ENCODE measurements at places on chromosomes 11 and 22.

DNA sequence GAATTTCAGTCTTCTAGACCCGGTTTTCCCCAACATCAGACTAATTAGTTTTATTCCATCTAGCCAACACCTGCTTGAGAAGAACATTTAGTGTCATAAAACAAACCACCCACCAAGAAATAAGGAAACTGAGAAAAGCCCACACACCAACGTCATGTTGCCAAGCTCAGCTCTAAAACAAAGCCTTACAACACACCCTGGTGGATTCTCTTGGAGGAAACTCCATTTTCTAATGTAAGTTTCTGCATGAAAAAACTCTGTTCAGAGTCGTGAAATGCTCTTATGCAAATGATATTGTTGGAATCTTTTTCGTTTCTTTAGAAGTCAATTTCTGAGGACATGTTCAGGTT is 105.0 kb upstream of the RAG2 start:
- DNase-seq: no peak

GRCh38 chr11:119975561-119976152 is 162.3 kb downstream of the TRIM29 start:
- no peak for DNase-seq

DNA sequence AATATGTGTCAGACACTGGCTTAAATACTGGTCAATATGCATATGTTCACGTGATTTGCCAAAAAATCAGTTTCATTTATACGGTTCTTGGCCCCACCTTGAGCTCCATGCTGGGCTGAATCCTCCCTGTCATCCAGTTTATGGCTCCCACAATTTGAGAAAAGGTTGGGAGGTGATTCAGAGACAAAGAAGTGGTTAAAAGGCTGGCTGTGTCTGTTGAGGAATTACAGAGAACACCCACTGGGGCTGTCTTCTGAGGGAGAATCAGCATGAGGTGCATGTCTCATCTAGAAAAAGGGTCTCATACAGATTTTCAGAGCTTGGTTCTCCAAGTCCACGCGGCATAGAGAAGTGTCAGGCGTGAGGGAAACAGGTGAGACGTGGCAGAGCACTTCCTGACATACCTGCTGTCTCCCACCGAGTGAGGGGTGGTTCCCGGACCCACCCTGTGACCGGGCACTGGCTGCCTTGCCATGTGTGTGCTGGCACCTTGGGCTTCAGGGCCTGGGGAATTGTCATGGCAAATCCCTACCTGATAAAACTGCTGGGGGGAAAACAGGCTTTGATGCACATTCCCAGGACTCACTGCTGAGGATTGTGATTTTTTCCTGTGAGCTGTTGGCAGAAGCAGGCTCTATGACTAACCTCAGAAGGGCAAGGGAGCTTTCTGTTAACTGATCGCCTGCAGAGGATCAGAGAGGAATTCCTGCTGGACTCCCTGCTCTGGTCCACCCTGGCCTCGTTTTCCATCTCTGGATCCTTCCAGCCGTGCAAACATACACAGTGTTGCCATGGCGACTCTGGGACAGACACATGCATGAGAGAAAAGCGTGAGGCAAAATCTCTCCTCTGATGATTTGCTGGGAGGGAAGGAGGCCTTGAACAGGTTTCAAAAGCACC is 223.6 kb downstream of the ADAMTS15 start:
- no peak for DNase-seq

DNA sequence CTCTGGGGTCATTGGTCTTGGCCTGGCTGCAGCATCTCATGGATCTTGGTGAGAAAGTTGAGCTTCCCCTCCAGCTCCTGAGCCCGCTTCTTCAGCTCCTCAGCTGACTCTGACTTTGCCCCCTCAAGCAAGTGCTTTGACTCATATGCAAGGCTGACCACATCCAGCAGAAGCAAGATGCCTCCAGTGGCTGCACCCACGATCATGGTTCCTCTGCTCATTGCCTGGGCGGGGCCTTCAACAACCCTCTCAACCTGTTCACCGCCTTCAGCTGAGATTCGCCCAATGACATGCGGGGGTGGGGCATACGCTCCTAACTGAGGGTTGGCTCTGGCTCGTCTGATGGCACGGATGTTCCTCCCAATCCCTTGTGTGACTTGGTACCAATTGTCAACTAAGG is 11.9 kb downstream of the APOL2 start:
- no peak for DNase-seq

DNA sequence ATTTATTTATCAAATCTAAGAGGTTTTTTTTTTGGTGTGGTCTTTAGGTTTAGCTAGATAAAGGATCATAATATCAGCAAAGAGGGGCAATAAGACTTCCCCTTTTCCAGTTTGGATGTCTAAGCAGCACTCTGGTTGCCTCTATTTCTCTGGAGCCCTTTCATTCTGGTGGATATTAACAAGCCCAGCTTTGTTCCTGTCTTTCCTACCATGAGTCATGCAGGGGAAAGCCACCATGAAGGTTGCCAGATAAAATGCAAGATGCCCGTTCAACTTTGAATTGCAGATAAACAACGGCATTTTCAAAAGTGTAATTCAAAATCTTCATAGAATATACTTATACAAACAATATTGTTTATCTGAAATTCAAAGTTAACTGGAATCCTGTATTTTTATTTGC is 143.6 kb downstream of the ADAMTS15 start:
- no peak for DNase-seq

DNA sequence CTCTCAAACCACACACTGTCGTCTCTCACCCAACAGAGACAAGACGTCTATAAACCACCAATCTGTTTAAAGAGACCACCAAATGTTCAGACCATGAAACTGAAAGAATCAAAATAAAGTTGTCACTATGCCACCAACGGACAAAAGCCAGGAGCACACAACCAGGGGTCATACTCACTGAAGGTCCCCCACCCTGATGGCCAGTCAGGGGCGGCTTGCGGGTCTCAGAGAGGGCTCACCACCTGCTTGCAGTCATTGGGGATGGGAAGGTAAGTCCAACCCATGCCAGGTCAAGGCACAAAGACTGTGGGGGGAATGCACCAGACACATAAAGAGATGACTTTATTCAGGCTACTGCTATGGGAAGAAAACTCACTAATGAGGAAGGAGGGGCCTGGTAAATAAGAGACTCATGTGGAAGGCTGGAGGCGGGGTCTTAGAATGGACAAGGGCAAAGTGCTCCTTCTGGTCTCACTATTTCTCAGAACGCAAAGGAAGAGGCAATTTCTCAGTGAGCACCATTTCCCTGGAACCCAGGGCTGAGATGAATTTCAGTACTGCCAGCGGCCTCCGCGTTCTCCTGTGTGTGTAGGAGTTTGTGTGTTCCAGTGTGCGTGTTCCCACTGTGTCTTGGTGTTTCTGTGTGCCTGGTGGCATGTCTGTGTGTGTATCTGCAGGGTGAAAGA is 17.3 kb downstream of the SCARF2 start:
- no peak for DNase-seq

DNA sequence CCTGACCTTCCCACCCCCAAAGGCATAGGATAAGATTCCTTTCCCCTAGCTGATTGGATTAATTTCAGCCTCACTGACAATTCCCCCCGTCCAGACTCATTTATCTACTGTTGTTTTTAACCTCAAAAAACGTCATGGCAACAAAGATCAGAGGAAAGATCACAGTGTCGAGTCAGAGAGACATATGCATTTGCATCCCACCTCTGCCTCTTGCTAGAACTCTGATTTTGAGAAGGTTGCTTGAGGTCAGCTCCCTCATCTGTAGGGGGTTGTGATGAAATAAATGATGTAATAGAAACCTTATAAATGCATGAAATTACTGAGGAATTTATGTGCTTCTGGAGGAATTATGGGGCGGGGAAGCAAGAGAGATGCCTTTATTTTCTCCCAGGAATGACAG is 53.3 kb upstream of the SYN3 start:
- DNase-seq: no peak

- no peak for DNase-seq
Measured at GRCh38 chr11:112348480-112349029, 87.9 kb upstream of the PLET1 start.

GRCh38 chr11:110509472-110509871 is 79.7 kb downstream of the FDX1 start:
- DNase-seq: no peak
